ENCODE measurements at places on chromosomes 7 and 10.

DNA sequence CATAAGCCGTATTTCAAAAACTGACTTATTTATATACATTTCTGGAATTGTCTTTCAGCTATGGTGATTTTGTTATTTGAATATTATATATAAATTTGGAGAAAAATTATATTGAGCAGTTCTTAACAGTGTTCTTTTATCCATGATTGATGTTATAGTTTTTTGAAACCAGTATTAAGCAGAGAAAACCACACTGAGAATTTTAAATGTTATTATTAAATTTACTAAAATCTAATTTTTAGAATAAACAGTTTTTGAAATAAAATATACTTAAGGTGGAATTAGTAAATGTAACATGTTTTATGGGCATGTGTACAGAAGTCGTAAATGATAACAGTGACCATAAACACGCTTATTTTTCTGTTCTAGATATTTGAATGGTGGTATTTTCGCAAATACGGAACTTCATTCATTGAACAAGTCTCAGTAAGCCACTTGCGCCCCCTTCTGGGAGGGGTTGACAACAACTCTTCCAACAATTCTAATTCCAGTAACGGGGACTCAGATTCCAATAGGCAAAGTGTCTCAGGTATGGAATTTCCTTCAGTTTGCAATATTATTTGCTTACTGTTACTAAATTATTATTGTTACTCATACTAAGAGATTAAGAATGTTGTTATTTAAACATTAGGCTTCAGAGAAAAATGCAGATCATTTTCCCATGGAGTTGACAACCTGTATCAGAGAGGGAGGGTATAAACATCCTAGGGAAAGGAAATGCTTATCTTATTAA lies 166.1 kb downstream of the ST7 start:
- no peak for DNase-seq

DNA sequence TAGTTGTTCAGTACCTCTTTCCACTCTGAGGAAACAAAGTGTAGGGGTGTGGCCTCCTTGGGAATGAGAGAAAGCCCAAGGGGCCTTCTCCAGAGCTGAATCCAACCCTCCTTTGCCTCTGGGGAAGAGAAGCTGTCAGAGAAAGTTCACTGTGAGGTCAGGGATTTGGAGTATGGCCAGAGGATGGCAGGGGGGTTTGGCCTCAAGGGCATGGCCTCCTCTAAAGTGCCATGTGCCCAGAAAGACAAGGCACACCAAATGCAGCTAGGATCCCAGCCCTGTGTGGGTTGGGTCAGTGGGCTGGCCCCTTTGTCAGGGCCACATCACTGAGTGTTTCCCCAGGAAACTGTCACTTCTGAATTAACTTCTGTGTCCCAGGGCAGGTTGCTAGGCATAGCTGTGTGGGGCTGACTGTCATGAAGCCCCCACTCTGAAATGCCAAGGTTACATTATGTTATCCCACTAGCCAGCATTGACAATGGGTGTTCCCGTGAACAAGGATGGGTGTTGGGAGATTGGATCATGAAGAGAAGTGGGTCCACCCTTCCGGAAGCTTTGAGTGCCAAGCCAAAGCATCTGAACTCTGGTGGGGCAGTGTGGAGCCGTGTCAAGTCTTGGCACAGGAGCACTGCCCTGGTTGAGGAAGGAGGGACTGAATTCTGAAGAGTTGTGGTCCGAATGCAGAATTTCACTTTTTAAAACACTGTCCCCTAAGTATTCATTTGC lies 123.3 kb downstream of the ZMIZ1 start:
- DNase-seq = no peak

DNA sequence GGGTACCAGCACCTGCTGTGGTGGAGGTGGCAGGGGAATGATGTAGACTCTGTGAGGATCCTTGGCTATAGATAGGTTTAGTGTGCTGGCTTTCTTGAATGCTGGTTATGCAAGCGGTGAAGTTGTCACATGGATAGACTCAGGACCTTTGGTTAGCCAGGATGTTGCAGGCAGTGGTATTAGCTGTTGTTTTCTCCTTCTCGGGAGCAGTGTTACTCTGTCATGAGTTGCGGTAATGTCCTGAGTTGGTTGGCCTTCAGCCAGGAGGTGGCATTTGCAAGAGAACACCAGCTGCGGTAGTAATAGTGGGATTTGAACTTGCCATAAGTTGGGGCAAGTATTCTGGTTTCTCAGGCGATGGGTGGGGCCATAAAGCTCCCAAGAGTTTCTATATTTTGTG lies 10.8 kb downstream of the AGK start:
- DNase-seq = no peak

GRCh38 chr7:22702516-22702915 lies 24.5 kb upstream of the IL6 start:
- no peak for DNase-seq

- DNase-seq = no peak
These were observed 102.8 kb downstream of the PIP4K2A start for GRCh38 chr10:22611425-22612115.

- DNase-seq = no peak
These were observed 189.6 kb downstream of the GPAM start for GRCh38 chr10:111993872-111994426.

GRCh38 chr7:133315332-133316040 lies 62.6 kb downstream of the EXOC4 start:
- no peak for DNase-seq

Data from iPS DF 6.9 (cell line).